AG04449 (cell line): ENCODE measurements at places on chromosomes 12 and 14.

DNA sequence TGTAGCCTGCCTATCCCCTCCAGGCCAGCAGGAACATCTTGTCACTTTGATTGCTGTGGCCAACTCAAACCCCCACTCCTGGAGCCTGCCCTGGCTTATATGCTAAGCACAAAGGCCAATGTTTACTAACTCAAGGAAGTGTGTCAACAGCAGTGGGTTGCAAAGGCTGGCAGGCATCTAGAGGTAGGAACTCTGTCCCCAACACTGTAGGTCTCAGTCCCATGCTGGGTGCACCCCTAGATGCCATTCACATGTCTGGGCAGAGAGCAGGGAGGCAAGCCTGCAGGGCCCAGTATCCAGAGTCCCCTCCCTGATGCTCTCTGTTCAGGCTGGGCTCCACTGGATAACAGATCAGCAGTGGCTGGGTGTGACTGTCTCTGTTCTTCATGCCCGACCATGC, 1.6 kb upstream of the HPD start:
- no peak for DNase-seq

GRCh38 chr14:98916036-98916435, 356.0 kb downstream of the BCL11B start:
- no peak for DNase-seq

GRCh38 chr14:74981462-74981782, 21.3 kb upstream of the EIF2B2 start:
- no peak for DNase-seq

DNA sequence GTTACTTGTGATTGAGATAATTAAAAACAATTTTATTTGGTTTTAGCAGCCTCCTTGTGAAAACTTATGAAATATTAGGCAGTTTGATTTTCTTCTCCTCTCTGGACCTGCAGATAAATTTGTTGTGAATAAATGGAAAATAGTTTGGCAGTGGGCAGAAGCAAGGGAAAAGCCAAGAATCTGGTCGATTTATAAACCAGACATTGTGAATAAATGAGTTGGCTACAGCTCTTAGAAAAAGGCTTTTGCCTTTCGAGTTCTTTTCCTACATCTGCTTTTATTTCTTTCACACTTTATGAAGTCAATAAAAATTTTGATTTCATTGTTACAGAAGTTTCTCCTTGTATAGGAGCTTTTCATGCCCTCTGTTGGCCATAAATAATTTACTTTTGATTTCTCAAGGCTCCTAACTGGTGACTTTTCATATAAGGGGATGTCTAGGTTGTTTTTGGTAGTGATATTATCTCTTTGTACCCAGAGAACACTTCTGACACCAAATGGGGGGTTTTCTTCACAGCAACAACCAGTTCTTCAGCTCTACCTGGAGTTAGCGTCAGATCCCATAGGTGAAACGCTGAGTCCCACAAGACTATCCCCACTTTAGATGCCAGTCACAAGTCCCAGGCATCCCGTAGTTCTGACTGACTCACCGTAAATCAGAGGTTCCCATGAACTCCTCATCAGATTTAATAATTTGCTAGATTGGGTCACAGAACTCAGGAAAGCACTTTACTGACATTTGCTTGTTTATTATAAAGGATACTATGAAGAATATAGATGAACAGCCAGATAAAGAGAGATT, 136.5 kb upstream of the DNM1L start:
- DNase-seq = no peak

DNA sequence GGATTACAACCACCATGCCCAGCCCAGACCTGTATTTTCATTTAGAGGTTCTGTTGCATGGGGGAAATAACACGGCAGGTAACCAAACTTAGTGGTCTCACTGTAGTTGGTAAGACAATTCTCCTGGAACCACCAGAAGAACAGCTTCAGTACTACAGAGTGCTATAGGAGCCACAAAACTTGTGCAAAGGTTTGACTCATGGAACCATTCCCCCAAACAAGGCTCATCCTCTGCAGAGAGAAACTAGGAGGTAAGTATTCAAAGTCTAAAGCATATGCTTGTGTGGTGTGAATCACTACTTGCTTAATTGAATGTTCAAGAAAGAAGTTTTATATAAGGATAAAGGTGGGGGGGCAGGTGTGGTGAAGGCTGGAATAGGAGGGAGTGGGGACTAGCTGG, 58.7 kb downstream of the GNS start:
- no peak for DNase-seq

- DNase-seq = no peak
These were observed 37.8 kb downstream of the SLCO1A2 start for GRCh38 chr12:21296751-21297406.

GRCh38 chr12:110906985-110907384, 13.4 kb downstream of the MYL2 start:
- DNase-seq = no peak

DNA sequence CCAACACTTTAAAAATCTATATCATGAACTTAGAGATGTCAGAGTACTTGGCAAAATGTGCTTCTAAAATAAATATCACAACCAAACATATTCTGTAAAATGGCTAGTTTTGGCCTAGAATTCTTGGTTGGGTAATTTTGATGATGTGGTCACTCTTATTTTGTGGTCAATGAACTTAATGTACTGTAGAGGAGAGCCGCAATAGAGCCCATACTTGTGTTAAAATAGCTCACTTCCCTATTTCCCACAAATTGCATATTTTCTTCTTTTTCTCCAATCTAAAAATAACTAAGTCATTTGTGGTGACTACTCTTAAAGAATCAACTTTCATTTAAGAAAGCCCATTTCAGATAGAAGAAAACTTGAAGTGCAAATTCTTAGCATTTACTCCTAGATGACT, 619.4 kb downstream of the CCER1 start:
- no peak for DNase-seq

GRCh38 chr14:95033031-95033430, 124.3 kb downstream of the DICER1 start:
- DNase-seq = no peak

GRCh38 chr14:99026471-99026870, 245.5 kb downstream of the BCL11B start:
- no peak for DNase-seq

GRCh38 chr12:5498076-5498475, 66.2 kb downstream of the NTF3 start:
- no peak for DNase-seq
